ENCODE measurements at places on chromosomes 16 and 17. TPM values are rescaled to one million over a fixed set of nuclear protein-coding genes. Genes with fewer than 3 reads are reported as not detected.

GRCh38 chr17:47704116-47704515, 10.2 kb downstream of the TBKBP1 start:
- no peaks in the 10 kb centered on the region for H3K27me3 ChIP-seq
- H3K4me3 ChIP-seq = no peak overlapping the region
- H3K4me1 ChIP-seq = no peaks in the 10 kb centered on the region
- DNase-seq = no peak

GRCh38 chr16:9042533-9042932, 48.9 kb upstream of the HAPSTR1 start:
- H3K36me3 ChIP-seq = no peaks in the 10 kb centered on the region
- no peak overlapping the region for H3K4me3 ChIP-seq
- no peak overlapping the region for H3K27ac ChIP-seq
- no peaks in the 10 kb centered on the region for H3K27me3 ChIP-seq

DNA sequence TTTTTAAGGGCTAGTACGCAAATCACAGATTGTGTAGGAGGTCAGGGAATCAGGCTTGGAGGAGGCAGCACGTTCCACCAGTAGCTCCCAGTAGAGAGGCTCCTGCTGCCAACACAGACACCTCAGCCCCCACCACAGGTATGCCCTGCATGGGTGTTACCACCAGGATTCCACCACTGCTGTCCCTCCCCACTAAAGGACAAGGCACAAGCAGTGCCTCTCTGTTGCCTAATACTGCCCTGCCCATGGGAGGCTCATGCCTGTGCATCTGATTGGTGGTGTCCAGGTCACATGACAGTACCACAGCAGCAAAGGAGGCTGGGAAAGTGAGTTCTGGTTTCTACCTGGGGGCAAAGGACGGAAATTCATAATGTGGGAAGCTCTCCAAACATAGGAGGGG, 33.6 kb upstream of the CACNG4 start:
- H3K36me3 ChIP-seq = no peaks in the 10 kb centered on the region
- H3K27me3 ChIP-seq = no peaks in the 10 kb centered on the region
- H3K4me1 ChIP-seq = no peaks in the 10 kb centered on the region
- no peak overlapping the region for H3K4me3 ChIP-seq
- H3K27ac ChIP-seq = no peak overlapping the region

OR3A3 gene
- total RNA-seq = not detected
